Caki2 (cell line): ENCODE measurements at places on chromosomes 6 and 20. TPM values are rescaled to one million over a fixed set of nuclear protein-coding genes. Genes with fewer than 3 reads are reported as not detected.

DNA sequence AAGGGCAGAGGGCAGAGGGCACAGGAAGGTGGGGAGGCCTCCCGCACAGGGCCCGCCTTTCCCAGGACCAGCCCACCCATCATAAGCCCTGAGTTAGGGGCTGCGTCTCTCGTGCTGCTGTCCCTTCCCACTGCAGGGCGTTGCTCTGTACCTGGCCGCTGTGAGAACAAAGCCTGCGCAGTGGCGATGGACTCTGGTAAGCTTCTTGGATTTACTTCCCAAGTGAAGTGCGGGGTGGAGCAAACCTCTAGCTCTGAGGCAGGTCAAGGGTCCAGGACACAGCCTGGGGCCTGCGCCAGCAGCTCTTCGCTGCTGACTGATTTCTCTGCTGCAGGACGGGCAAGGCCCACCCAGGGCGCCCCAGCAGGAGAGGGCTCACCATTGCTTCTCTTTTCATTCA, 23.9 kb downstream of the INSM1 start:
- no peak for DNase-seq

DNA sequence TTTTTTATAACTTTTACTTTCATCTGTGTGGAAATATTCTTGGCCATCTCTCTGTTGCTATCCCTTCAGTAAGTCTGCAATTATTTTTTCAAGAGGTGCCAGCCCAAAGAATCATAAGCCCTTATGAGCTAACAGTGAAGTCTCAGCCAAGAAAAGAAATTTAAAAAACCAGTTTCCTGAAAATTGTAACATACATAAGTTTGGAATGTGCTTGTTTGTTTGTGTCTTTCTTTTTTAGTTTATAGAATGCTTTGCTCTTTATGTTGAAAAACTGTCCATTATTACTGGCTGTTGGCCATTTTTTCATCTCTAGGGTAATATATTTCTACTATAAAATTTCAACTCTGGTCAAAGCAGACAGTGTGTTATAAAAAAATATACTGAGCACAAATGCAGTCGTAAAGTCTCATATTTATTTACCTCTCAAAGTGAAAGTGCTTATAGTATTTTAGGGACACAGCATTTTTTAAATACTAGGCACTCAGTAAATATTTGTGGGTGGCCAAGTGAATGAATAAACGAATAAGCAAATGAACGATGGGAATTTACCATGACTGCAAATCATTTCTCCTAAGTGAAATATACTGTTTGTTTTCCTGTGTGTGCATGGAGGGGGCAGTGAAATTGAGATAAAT, 659.7 kb downstream of the KIF16B start:
- no peak for DNase-seq

Gene KIF13A
- total RNA-seq: 23.7 and 26.4 TPM in 2 replicates

Gene ADAT2
- total RNA-seq: 1.6 and 2.4 TPM in 2 replicates
